M059J (cell line): ENCODE measurements at places on chromosomes 2 and 18. TPM values are rescaled to one million over a fixed set of nuclear protein-coding genes. Genes with fewer than 3 reads are reported as not detected.
A peak's percentile ranks its signal among the peaks of the same experiment; 100 is the strongest.

The CEP192 gene
- 22.8 and 26.1 TPM in 2 replicates for total RNA-seq

- no peak for DNase-seq
Measured at GRCh38 chr2:233010569-233011267, 2.3 kb downstream of the NGEF start.

The UGT1A5 gene
- not detected in 2 replicates for total RNA-seq

DNA sequence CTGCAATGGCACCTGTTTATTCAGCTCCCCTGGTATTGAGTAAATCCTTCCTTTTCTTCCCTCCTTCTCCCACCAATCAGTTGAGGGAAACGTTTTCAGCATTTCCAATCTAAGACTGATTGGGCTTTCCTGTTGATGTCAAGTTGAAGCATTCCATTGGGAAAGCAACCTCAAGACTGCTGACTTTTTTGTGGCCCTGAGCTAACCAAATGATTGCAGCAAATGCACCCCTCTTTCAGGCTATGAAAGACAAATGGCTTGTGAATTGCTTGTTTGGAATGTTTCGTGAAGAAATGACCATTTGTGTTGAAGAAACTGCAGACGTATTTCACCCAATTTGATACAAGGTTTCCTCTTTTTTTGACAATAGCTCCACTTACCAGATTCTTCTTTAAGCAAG is 303.5 kb downstream of the EPHA4 start:
- no peak for DNase-seq

DNA sequence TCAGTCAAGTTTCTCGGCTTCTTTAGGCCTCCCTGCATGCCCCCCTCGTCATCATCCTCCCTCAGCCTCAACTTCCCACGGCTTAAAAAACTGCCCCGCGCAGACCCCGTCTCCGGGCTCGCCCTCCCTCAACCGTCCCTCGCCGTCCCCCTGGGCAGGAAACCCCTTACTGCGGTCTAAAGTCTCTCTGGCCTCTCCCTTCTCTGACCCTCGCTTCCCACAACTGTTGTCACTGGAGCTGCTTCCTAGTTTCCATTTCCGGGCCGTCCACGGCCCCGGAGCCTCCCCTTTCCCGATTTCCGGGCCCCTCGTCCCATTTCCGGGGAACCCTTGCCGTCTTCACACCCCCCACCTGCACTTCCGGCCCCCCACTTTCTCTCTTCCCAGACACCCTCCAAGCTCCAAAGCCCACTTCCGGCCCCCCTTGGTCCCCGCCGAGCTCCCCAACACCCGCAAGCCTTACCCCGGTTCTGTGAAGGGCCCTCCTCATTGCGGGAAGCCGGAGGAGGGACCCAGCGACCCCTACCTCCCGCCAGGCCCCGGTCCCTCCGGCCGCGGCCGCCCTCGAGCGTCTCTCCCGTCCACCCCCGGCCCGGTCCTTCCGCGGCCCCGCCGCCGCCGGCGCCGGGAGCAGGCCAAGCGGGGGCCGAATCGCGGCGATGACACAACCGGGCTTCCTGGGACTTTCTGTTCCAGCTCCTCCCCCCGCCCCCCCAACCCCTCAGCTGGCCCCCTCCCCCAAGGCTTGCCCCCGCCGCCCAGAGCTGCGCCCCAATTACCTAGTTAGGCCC is 513 bp downstream of the TRIP12 start:
- DNase-seq: peak; percentile 80

The GPR35 gene
- total RNA-seq: 0.17 TPM in 1 of 2 replicates, not detected in the other

The GPBAR1 gene
- total RNA-seq: 0.37 TPM in 1 of 2 replicates, not detected in the other

The PSMA8 gene
- total RNA-seq: 0.15 TPM in 1 of 2 replicates, not detected in the other

The LRRC30 gene
- total RNA-seq: not detected in 2 replicates

GRCh38 chr2:172239944-172240590 is 137.4 kb upstream of the DLX2 start:
- DNase-seq: peak; percentile 88

GRCh38 chr2:41711736-41712135 is 336.1 kb upstream of the PKDCC start:
- peak; percentile 32 for DNase-seq
